ENCODE measurements at places on chromosomes 5 and 9.

DNA sequence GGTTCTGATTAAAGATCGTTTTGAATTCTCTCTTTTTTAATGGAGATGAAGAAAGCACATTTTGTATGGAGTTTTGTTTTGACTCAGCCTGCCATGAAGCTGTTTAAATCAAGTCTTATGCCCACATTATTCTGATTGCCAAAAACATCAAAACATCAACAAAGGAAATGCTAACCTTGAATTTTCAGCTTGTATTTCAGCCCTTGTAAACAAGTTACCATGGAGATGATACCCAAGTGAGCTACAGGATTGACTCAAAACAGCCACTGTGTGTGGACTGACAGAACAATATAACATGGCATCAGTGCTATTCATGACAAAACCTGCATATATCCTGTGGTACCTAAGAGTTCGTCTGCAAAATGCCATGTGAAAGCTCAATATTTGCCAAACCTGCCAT, 1581.0 kb downstream of the MAT2B start:
- no peak for DNase-seq

DNA sequence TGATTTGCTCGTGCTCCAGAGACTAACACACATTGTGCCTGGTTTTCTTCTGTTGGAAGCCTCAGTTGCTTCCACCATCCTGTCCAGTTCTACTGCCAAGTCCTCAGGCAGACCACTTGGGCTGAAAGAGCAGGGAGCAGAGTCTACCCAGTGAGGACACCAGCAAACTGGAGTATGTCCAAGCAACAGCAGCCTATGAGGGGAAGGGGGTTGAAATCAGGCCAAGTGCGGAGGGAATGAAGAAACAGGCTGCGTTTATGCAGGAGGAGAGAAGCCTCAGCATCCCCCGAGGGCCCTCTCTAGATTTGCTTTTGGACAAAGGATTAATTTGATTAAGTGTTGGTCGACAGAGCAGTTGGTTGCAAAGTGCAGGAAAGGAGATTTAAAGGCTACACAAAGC, 14.5 kb downstream of the DOCK2 start:
- DNase-seq, result no peak

GRCh38 chr9:127508901-127509260, 57.6 kb downstream of the LRSAM1 start:
- DNase-seq, result no peak

GRCh38 chr5:95148453-95148852, 136.4 kb downstream of the MCTP1 start:
- DNase-seq, result no peak

DNA sequence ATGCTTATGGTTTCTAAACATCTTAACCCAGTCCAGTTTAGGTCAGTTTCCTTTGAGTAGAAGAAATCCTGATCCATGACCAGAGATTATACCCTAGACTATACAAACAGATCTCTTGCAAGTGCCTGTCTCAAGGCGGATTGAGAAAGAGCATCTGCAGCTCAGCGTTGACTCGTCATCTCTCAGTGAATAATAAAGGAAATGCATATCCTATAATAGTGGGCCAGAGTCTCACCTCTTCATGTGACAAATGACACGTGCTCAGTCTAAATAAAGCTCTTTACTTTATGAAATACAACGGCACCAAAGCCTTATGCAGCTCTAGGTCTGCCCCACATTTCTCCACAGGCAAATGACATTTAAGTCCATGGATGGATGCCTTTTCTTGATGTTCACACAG, 179.4 kb upstream of the NR3C1 start:
- no peak for DNase-seq

DNA sequence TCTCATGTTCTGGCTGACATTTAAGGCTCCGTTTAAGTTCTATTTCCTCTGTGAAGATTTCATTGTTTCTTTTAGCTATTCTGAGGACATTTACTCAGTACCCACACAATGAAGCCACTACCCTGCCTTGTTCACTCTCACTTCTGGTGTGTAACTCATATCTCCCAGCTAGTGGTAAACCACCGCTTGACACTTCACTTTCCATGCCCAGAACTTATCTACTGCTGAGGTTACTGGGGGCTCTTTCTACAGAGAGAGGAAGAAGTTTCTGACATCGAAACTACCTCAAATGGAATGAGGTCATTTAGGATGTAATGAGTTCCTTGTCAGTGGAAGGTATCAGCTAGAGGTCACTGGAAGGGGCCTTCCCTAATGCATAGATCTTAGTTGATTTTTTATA, 501.5 kb downstream of the DMAC1 start:
- no peak for DNase-seq

GRCh38 chr9:114423181-114423580, 35.4 kb upstream of the AKNA start:
- no peak for DNase-seq

GRCh38 chr9:10232352-10232930, 380.4 kb downstream of the PTPRD start:
- DNase-seq, result no peak

DNA sequence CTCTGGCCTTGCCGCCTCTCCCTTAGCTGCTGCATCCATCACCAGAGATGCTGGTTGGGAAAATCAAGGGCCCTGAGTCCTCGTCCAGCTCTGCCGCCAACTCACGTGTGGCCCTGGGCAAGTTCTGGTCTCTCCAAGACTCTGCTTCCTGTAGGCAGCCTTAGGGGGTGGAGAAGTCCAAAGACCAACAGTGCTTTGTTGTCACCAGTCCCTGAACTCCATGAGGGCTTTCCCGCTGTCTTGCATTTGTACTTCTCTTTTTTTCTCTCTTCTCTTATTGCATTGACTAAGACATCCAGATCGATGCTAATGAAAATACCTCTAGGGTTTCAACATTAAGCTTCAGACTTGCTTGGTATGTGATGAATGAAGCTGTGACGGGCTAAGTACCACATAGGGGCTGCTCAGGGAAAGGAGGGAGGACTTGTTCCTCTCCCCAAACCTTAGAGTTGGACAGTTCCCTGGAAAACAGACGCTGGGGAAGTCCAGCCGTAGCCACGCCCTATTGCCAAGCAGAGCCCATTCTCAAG, 63.7 kb upstream of the STXBP1 start:
- no peak for DNase-seq

DNA sequence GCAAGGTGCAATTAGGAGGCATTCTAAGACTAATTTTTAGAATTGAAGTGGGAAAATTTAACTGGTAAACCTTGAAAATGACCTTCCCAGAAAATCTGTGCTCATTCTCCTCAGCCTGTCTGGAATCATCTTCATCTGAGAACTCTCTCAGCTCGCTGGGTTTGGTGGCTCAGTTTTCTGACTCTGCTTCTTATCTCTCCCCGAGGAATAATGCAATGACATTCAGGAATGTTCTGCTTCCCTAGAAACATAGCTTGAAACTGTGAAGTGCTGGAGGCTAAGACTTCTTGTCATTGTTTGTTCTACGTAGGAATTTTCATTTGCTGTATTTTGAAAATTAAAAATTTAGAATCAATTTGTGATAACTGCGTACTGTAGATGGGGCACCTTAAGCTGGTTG, 86.6 kb downstream of the KCNN2 start:
- no peak for DNase-seq

GRCh38 chr5:143135832-143136551, 267.5 kb downstream of the NR3C1 start:
- no peak for DNase-seq

- DNase-seq, result no peak
Measured at GRCh38 chr5:170383227-170383626, 5.9 kb downstream of the KCNMB1 start.

GRCh38 chr5:134224888-134225779, 739 bp downstream of the PPP2CA start:
- peak; percentile 31 for DNase-seq

- DNase-seq, result no peak
Measured at GRCh38 chr5:98085593-98085992, 687.9 kb upstream of the RGMB start.

GRCh38 chr5:172731680-172732074, 39.3 kb downstream of the DUSP1 start:
- DNase-seq, result no peak

DNA sequence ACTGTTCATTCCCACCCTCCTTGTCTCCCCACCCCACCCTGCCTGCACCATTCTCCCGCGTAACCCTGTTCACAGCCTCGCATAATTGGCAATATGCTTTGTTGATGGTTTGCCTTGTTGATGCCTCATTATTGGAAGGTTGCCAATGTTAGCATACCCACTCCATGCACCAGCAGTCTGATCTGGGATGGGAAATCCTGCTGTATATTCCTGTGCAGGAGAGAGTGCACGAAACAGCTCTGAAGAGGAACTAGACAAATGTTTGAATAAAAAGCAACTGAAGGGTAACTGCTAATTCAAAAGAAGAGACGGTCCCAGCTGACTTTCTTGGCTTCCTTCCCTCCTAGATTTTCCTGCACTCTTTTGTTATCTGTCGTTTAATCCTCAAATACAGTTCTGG, 271.7 kb upstream of the TLE4 start:
- DNase-seq, result no peak

DNA sequence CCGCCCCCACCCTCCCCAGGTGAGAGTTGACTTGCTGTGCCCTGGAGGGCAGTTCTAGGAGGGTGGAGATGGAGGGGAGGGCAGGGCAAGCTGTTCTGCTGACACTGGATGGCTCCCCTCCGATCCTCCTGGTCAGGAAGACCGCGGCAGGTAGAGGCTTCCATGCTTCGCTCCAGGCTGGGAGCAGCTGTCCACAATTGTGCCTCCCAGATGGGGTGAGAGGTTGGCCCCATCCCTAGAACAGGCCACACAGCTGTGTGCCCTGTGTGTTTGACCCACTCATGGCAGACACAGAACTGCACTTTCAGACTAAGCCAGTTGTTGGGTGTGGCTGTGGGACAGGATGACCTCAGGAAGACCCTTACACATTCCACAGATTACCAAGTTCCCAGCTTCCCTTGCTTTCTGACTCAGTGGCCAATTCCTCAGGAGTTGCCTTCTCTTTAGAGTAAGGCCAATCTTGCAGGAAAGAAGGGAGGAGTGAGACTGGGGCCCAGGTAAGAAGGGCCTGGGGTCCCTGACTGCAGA, 72.1 kb upstream of the HSPA9 start:
- no peak for DNase-seq

DNA sequence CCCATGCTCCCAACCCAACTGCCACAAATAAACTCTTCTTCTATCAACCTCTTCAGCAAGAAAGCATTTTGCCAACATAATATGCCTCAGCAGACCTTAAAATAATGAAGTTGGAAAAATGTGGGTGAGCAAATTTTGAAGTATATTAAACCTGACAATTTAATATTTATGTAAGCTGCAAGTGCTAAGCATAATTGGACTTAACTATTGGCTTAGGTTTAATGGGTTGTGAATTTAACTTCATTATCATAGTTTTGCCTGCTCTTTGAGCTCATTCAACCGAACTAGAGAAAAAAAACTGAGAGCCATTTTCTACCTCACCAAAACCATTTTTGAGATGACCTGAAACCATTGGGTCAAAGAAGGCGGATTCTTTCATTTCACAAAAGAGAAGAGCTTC, 805.5 kb upstream of the DMAC1 start:
- DNase-seq, result no peak

Data from activated CD4-positive, alpha-beta T cell treated with anti-CD3 and anti-CD28 coated beads for 24 hours (primary cell).